ENCODE measurements at places on chromosomes 11 and 22.
A peak's percentile ranks its signal among the peaks of the same experiment; 100 is the strongest.

DNA sequence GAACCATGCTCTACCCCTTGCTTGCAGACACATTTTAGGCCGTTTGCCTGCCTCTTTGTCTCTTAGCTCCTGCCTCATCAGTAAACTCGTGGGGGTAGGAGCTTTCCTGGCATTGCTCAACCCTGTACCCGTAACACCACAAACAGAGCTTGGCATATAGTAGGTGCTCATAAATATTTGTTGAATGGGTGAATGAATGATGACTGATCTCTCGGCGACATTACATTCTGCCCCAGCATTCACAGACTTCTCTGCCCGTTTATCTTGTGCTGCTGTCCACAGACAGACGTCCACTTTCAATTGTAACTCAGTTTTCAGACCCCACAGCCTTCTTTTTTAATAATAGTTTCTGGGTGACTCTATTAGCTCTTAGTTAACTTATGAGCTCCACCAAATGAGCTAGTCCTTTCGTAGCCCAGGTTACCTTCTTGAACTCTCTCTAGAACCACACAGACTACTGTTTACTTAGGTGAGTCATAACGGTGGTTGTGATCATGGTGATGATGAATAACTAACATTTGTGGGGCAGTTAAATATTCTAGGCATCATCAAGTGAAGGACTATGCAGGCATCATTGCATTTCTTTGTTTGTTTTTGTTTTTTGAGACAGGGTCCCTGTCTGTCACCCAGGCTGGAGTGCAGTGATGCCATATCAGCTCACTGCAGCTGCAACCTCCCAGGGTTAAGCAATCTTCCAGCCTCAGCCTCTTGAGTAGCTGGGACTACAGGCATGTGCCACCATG is 188.4 kb downstream of the ADAMTS15 start:
- DNase-seq: no peak

DNA sequence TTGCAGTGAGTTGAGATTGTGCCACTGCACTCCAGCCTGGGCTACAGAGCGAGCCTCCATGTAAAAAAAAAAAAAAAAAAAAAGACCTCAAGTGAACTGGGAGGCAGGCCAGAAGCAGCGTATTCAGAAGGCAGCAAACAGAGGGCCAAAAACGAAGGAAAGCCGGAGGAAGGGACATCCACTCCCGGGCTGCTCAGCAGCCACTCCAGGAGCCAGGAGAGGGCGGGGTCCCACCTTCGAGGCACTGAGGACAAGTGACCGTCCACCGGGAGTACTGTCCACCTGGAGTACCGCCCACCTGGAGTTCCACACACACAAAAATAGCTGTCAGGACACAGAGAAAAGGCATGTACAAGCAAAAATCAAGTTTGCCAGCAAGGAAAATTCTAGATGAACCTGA is 5.5 kb downstream of the TOLLIP start:
- DNase-seq: no peak

DNA sequence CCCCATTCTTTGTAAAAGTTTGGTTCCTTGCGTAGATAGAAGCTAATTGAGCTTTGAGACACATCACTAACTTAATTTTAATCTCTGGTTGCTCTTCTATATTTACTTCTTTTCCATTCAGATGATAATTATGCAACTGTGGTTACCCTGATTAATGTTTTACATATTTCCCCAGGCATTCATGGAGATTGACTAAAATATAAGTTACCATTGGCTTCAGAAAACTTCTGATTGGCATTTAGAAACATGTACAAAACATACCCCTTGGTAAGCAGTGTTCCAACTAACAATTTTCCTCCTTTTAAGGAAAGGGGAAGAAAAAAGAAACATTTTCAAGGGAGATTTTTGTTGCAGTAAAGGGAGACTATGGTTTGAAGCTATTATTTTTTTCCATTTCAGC is 43.9 kb downstream of the FAT3 start:
- no peak for DNase-seq

DNA sequence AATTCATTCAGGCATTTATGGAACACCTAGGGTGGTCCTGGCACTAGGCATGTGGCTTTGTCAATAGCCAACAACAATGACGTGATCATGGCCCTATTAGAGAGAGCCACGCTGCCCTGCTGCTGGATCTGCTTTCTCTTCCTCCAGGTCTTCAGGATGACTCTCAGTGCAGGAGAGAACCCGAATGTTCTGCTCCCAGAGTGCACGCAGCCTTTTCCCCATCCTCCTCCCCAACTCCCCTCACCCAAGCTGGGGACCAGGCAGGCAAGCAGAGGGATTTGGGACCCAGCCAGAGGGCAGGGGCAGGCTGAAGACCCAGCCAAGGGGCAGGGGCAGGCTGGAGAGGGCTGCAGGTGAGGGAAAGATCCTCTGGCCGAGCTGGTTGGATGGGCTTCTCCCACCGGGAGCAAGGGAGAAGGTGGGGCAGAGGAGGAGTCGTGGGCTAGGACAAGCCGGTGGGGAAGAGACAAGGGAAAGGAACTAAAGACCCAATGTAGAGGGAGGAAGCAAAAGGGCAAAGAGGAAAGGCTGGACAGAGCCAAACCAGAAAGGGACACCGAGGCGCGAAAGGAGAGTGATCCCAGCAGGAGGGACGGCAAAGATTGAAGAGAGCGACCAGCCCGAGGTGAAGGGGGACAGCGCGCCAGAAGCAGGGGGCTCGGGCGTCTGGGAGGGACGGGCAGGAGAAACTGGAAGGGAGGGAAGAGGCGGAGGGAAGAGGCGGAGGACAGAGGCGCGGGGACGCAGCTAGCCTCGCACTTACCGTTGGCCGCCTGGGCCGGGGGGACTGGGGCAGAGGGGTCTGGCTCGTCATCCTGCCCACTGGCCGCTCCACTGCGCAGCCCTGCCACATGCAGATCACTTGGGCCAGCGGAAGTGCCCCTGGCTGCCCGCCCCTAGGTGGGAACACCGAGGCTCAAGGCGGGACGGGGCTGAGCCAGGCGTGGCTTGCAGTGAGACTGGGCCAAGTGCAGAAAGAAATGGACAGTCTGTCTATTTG is at the start of gene KCTD14:
TSS of gene KCTD14 (minus strand) at position 880 of the 1,000 bp plus-strand sequence. CDS start at position 853, 27 bp downstream.
- no peak for DNase-seq

- DNase-seq: no peak
Measured at GRCh38 chr11:6646576-6646917, 9.1 kb downstream of the DCHS1 start.

DNA sequence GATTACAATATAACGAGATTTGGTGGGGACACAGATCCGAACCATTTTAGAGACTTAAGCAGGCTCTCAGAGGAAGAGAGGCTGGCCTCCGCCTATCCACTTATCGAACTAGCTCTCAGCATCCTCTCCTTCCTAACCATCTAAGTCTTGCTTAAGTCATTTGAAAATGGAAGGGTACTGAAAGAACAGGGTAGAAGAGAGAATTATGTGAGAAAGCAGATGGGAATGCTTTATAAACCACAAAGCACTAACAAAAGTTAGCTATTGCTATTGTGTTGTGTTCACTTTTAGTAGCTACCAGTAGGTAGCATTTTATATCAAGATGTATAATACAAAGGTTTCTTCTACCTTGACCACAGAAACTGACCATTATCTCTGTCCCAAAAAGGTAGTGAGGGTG is 153.4 kb upstream of the CADM1 start:
- no peak for DNase-seq

DNA sequence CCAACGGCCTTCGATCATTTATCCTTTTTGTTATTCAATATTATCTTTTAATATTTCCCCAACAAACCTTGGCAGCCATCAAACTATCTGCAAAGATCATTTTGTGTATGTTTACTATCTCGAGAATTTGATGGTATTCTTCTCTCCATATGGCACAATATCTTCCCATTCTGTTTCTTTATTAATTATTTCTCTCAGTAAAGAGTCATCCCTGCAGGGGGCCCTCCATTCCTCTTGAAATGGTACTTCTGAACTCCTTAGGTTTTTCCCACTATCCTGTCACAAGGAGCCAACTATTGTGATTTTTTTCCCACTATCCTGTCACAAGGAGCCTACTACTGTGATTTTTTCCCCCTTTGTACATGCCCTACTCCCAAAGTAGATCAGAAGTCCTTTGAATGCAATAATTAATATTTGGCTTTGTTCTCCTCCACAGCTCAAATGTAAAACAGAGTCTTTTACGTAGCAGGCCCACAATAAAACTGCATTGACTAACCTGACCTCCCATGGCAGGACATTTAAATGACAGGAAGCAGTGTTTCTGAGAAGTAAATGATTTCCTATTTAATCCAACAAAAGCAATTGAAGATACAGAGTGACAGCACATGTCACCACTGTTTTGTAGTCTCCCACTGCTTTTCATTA is 43.3 kb downstream of the PDGFD start:
- DNase-seq: no peak

DNA sequence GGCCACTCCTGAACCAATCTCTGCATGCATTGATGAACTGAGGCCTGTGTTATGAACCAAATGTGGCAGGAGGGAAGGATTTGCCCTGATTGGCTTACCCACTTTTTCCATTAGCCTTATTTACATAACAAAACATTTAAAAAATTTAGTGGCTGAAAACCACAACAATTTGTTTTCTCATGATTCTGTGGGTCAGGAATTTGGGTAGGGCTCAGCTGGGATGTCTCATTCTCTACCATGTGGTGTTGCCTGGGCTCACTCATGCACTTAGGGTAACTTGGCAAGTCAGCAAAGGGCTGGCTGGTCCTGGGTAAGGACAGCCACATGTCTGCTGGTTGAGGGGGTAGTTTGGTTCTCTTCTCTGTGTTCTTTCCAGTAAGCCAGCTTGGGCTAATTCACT is 35.1 kb upstream of the CYP2R1 start:
- DNase-seq: no peak

DNA sequence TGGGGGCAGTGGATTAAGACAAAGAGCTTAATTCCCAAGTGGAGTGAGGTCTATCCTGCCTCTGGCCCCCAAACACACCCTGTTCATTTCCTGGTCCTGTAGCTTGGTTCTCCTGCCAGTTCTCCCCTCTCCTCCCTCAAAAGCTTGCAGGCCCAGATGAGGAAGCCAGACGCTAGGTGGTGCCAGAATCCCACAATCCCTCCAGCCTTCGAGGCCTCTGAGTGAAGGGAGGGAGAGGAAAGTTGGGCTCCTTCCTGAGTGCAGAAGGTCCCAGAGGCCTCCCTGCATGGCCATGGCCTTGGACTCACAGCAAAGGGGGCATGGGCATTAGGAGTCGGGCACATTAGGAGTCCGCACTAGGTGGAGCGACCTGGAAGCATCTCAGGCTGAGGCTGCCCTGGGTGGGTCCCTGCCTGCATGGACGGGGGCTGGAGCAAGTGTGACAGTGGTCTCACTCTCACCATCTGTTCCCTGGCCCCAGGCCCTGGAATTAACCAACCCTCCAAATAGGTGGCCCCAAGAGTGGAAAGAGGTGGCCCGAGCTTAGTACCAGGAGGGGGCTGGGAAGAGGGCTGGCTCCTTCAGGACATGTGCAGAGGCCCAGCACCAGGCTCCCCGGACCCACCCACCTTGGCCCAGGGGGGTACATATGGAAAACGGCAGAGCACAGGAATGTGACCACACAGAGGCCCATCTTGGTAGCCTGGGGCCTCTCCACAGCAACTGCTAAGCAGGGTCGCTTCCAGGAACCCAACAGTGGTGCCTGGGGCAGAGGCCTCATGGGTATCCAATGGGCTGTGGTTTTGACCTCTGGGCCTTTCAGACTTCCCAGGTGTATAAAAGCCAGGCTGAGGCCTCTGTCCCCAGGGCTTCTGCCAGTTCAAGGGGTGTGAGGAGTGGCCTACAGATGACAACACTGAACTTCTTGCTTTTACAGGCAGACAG is 5.2 kb downstream of the FXYD2 start:
- DNase-seq: no peak

GRCh38 chr22:47601666-47602065 is 839.2 kb downstream of the TBC1D22A start:
- DNase-seq: no peak

- DNase-seq: no peak
Measured at GRCh38 chr11:87397011-87397865, 359.5 kb downstream of the TMEM135 start.

DNA sequence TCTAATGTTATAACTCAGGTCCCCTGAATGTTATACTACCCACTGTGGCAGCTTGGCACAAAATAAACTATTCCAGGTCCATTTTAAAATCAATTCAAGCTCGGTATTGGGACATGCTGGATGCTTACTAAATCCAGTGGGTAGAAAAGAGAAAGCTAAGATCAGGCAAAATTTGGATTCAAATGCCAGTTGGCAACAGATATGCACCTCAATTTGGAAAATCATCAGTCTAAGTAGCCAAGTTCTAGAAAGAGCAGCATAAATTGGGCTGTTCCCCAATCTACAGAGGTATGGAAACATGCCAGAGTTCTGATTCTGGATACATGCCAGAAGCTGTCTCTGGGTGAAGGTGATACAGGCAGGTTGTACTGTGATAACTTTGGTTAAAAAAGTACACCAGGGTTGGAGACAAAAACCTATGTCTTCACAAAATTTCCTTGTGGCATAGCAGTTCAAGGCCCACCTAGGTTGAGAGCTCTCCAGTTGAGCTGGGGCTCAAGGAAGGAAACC is 427.8 kb downstream of the LRRC4C start:
- DNase-seq: no peak

GRCh38 chr11:350723-351255 is 18.5 kb upstream of the B4GALNT4 start:
- no peak for DNase-seq

GRCh38 chr11:10181811-10182210 is 112.2 kb downstream of the SBF2 start:
- DNase-seq: no peak

- no peak for DNase-seq
Measured at GRCh38 chr11:86790195-86790725, 10.1 kb upstream of the PRSS23 start.

GRCh38 chr11:88604260-88604659 is 266.7 kb upstream of the CTSC start:
- no peak for DNase-seq

- DNase-seq: no peak
Measured at GRCh38 chr11:45366619-45367190, 80.6 kb upstream of the SYT13 start.

GRCh38 chr11:96817482-96818399 is 427.9 kb downstream of the JRKL start:
- DNase-seq: no peak

DNA sequence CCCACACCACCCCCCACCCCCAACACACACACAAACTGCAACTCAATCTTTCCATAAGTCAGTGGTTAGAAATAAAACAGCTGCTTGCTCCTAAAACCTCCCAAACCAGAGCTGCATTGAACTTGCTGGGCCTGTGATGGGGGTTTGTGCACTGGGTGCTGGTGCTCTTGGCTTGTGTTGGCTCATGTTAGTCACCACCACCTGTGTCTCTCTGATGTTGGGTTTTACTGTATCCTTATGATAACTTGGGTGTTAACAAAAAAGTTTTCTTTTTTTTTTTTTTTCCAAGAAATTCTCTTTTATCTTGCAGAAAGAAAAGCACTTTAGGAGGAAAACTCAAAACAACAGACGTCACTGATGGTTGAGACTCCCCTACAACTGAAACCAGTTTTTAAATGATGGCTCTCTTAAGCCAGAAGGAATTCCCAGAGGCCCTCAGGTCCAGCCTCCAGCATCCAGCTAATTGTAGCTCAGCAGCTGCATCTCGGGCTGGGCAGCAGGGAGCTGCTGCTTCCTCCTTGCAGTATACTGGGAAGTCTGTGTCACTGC is 79.9 kb upstream of the DRD2 start:
- DNase-seq: no peak

GRCh38 chr11:33700502-33701271 is at the start of gene C11orf91:
Gene C11orf91 (minus strand): TSS chr11:33700826. CDS start chr11:33700740, 86 bp downstream.
- peak; percentile 95 for DNase-seq

All from effector memory CD8-positive, alpha-beta T cell (primary cell).